ENCODE measurements at places on chromosomes 4 and X. TPM values are rescaled to one million over a fixed set of nuclear protein-coding genes. Genes with fewer than 3 reads are reported as not detected.

The CABS1 gene
- total RNA-seq, result not detected

The TLR3 gene
- 8.6 TPM for total RNA-seq

The CENPI gene
- 28.8 TPM for total RNA-seq

The SPATA18 gene
- 9.4 TPM for total RNA-seq

The CTAG1A gene
- not detected for total RNA-seq

The MFAP3L gene
- 1.4 TPM for total RNA-seq

The OPN1LW gene
- not detected for total RNA-seq

The SSX4 gene
- not detected for total RNA-seq

The CACNA1F gene
- not detected for total RNA-seq

The GABRA4 gene
- total RNA-seq, result not detected

The VMA21 gene
- total RNA-seq, result 43.5 TPM

The PITX2 gene
- total RNA-seq, result not detected

The GPR34 gene
- not detected for total RNA-seq
